Naive B cell (primary cell): ENCODE measurements at places on chromosomes 1 and 21.

- H3K4me3 ChIP-seq = no peak overlapping the region
- DNase-seq = no peak
- H3K27me3 ChIP-seq = no peaks in the 10 kb centered on the region
- H3K4me1 ChIP-seq = peaks cover 24% of the 10 kb centered on the region
Observed at GRCh38 chr21:44812640-44813039, 5.2 kb downstream of the SUMO3 start.

GRCh38 chr21:45182958-45183357, 104.7 kb downstream of the POFUT2 start:
- H3K4me1 ChIP-seq = peaks cover 4% of the 10 kb centered on the region
- no peak for DNase-seq
- H3K27ac ChIP-seq = no peak overlapping the region
- no peak overlapping the region for H3K4me3 ChIP-seq
- peaks cover 56% of the 10 kb centered on the region for H3K36me3 ChIP-seq

DNA sequence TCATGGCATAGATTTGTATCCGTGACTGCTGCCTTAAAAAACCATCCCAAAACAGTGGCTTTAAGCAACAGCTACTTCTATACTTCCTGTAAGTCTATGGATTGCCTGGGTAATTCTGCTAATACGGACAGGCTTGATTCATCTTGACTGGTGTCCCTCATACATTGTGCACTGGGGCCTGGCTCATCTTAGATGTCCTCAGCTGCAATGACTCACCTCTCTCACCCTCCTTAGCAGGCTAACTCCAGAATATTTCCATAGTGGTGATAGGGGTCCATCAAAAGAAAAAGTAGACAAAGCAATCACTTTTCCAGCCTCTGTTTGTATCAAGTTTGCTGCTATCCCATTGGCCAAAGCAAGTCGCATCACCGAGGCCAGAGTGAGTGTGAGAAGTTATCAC, 409.1 kb upstream of the KAZN start:
- no peak overlapping the region for H3K4me3 ChIP-seq
- H3K27ac ChIP-seq = no peak overlapping the region
- H3K36me3 ChIP-seq = no peaks in the 10 kb centered on the region
- H3K4me1 ChIP-seq = no peaks in the 10 kb centered on the region
- no peak for DNase-seq

DNA sequence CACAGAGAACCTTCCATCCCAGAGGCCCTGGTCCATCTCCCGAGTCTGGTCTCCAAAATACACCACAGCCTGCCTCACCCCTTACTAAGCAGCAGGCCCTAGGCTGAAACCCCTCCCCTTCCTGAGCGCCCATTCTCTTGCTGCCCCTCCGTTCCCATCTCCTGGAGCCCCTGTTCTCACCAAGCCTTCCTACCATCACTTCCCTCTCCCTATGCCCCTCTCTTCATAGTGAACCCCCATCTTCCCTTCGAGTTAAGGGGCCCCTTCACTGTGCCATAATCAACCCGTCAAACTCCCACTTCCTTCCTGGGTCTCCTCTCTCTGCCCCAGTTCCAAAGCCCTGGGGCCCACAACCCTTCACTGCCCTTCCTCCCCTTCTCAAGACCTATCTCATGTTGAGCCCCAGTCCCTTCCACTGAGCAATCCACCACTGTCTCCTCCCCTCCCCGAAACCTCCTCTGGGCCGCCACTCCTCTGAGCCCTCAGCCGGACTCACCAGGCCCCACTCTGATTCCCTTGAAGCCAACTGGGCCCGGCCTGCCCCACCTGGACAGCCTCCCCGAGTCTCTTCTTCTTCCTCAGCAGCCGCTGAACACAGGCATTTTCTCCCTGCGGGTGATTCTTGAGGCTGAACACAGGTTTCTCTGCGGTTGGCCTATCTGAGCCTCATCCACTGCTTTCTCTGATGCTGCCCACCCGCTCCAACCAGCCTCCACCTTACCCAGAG, 42.2 kb upstream of the WASF2 start:
- H3K36me3 ChIP-seq = no peaks in the 10 kb centered on the region
- H3K4me1 ChIP-seq = peaks cover 14% of the 10 kb centered on the region
- no peak for DNase-seq
- H3K27me3 ChIP-seq = no peaks in the 10 kb centered on the region
- no peak overlapping the region for H3K27ac ChIP-seq

DNA sequence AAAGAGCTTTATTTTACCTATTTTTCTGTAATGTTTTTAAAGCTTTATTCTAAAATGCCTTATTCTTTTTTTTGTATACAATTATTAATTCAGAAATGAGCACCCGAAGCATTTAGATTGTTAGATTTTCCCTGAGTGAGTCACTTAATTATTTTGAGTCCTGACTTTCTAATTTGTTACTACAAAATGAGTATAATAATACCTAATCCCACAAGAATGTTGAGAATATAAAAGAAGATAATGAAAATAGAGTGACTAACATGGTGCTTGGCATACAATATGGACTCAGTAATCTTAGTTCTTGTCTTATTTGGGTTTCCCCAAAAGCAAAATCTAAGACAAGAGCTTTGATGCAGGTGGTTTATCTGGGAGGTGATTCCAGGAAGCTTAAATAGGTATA, 142.2 kb downstream of the LHX8 start:
- no peak overlapping the region for H3K4me3 ChIP-seq
- H3K27ac ChIP-seq = no peak overlapping the region
- H3K27me3 ChIP-seq = peaks cover 6% of the 10 kb centered on the region
- no peaks in the 10 kb centered on the region for H3K36me3 ChIP-seq
